AG09309 (cell line): ENCODE measurements at places on chromosomes 2 and 18.

GRCh38 chr2:101047075-101047766, 45.1 kb downstream of the RPL31 start:
- no peak for DNase-seq

DNA sequence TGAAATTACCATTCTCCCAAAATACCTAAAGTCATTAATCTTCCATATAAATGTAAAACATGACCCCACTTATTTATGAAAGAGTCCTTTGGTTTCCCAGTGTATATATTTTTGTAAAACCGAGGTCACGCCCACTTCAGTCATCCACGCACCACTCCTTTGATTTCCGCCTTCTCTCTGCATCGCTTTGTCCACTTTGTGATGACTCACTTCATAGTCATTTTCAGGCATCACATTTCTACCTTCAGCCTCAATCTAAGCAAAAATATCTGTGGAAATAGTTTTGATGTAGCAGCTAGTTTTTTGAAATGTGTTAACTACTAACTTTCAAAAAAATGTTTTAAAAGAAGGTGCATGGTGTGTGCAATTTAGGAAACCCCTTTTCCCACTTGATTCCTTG, 793.5 kb upstream of the SOX11 start:
- DNase-seq, result no peak

DNA sequence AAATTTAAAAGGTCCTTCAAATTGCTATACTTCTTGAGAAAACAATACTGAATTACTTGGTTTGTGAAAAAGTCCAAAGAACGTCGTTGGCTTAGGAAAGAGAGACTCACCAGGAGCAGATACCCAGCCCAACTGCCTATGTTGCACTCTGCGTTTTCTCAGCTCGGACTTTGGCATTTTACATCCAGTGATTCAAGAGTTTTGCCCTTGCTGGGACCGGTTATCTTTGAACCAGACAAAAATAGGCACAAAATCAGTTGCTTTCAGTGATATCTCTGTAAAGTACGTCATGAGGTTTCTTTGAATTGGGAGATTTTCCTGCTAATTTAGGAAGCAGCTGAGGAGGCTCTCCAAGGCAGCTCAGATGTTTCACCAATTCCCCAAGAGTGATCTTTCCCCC, 29.3 kb downstream of the FHOD3 start:
- DNase-seq, result no peak

- DNase-seq, result peak; percentile 31
Measured at GRCh38 chr2:71905205-71905604, 242.5 kb downstream of the CYP26B1 start.

GRCh38 chr18:8264861-8265411, 344.3 kb upstream of the RAB12 start:
- no peak for DNase-seq

DNA sequence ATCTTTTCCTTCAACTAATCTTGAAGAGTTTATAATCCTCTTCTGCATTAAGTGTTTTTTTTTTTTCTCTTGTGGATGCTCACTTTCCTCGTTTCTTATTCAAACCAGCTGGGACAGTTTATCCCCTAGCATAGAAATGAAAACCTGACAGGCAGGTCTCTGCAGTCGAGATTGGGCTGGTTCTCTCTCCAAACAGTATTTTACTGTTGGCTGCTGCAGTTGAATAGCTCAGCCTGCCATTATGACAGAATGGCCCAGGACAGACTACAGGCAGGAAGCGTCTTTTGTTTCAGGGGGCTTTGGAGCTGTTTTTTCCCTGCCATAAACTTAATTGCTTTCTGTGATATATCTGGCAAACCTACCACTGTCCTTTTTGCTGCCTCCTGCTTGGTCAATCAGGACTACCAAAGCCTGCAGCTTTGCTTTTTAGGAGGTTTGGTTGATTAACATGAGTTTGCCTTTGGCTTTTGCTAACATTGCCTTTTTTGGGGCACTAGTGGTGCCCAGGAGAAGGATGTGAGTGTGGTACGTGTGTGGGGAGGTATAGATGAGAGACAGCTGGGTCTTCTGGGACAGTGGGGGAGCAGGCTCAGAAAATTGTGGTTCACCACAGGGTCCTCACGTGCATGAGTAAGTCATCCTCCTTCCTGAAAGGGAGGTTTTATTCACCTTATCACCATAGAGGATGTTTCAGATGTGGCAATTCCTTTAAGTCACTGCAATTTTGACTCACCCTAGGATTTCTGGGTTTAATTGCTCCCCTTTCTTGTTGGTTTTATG, 128.7 kb downstream of the LYPD6B start:
- DNase-seq, result no peak

GRCh38 chr2:64837925-64838641, 151.1 kb upstream of the SLC1A4 start:
- DNase-seq, result no peak

GRCh38 chr2:32851777-32852439, 94.8 kb upstream of the LTBP1 start:
- no peak for DNase-seq

- DNase-seq, result no peak
Measured at GRCh38 chr2:60547841-60548240, 5.6 kb downstream of the BCL11A start.

- no peak for DNase-seq
Measured at GRCh38 chr18:79400591-79401381, 5.1 kb downstream of the NFATC1 start.
